ENCODE measurements at places on chromosomes 1 and 21. TPM values are rescaled to one million over a fixed set of nuclear protein-coding genes. Genes with fewer than 3 reads are reported as not detected.

DNA sequence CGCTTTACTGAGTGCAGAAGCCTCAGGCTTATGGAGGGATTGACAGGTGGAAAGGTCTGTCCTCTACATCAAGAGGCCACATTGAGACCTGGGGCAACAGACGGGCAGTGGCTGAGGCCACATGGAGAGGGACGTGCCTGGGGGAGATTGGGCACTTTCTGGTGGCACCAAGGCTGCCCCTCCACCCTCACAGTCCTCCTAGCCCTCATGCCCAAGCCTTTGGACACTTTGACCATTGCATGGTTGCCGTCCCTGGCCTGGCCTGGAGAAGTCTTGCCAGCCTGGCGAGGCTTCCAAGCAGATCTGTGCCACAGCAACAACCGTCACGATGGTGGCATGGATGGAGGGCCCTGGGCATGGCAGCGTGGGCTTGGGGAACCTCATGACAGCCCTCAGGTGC lies 192.1 kb upstream of the VAMP3 start:
- no peak for DNase-seq

DNA sequence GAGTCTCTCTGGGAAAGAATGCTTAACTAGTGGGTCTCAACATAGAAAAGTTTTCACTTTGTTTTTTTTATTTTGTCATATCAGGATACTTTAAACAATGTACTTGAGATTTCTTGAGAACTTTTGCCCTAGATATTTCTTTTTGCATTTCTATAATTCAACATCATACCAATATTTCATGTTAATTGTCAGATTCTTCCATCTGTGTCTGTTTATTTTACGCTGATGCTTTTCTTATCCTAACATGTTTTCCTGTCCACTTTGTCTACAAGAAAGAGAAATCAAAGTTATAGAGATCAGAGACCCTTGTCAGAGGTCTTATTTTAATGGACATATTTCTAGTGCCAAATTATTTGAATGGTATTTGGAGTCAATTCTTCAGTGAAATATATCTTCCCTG lies 95.5 kb upstream of the B3GALT2 start:
- no peak for DNase-seq

GRCh38 chr1:170461762-170462384 lies 70.1 kb upstream of the GORAB start:
- DNase-seq = no peak

- DNase-seq = no peak
These were observed 8.8 kb upstream of the AHCYL1 start for GRCh38 chr1:109975718-109976117.

GRCh38 chr1:202225131-202225530 lies 31.5 kb downstream of the LGR6 start:
- DNase-seq = no peak

GRCh38 chr21:36661511-36662309 lies 37.2 kb upstream of the SIM2 start:
- DNase-seq = no peak

GRCh38 chr1:213793482-213794067 lies 194.2 kb upstream of the PROX1 start:
- no peak for DNase-seq

PFKFB2 gene
- 0.77 TPM for polyA plus RNA-seq

C1orf185 gene
- polyA plus RNA-seq = not detected

KRTAP19-1 gene
- polyA plus RNA-seq = not detected

GRHL3 gene
- not detected for polyA plus RNA-seq

SLC6A17 gene
- polyA plus RNA-seq = not detected

All from CD4-positive, alpha-beta memory T cell (primary cell).